ENCODE measurements at places on chromosomes 7 and 10. TPM values are rescaled to one million over a fixed set of nuclear protein-coding genes. Genes with fewer than 3 reads are reported as not detected.

- H3K4me3 ChIP-seq = no peak within 1 kb of the TSS
- H3K36me3 ChIP-seq = peaks cover 16% of the 10 kb centered on the region
- no peaks in the 10 kb centered on the region for H3K27me3 ChIP-seq
- peaks cover 16% of the 10 kb centered on the region for H3K4me1 ChIP-seq
These were observed at the start of gene ABCC2 for GRCh38 chr10:99782447-99783286. ABCC2 (plus strand) TSS chr10:99782640; CDS start chr10:99782845, 205 bp downstream.

DNA sequence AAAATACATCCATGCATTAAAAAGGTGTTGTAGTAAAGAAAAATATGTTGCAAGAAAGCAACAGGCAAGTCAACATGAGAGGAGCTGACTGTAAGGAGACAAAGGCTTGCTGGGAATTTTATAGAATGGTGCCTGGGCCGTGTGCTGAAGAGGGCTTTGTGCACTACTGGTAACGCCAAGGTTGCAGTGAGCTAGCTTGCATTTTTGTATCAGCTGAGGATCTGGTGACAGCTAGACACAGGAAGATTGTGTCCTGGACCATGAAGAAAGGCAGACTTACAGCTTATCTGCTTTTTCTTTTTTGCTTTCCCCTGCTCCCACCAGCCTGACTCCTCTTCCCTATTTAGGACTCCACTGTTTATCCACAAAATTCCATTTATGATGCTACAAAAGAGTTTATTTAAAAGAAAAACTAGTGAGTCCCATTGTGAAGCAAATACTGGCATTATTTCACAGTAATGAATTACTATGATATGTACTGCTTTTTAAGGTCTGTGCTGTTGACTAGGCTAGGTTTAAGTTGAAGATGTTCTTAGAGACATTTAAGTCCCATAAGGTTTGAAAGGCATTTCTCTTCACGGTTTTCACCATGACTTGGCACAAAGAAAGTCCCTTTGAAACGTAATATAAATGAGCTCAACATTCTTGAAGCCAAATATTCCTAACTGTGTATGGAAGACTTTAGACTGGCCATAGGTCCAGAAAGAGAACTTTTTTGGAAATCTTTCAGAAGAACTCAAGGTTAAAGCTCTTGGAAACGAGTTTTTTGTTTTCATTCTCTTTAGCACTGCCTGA, 88.6 kb downstream of the SEC23IP start:
- no peaks in the 10 kb centered on the region for H3K36me3 ChIP-seq
- no peaks in the 10 kb centered on the region for H3K4me1 ChIP-seq
- peaks cover 17% of the 10 kb centered on the region for H3K27me3 ChIP-seq
- H3K4me3 ChIP-seq = no peak overlapping the region

DNA sequence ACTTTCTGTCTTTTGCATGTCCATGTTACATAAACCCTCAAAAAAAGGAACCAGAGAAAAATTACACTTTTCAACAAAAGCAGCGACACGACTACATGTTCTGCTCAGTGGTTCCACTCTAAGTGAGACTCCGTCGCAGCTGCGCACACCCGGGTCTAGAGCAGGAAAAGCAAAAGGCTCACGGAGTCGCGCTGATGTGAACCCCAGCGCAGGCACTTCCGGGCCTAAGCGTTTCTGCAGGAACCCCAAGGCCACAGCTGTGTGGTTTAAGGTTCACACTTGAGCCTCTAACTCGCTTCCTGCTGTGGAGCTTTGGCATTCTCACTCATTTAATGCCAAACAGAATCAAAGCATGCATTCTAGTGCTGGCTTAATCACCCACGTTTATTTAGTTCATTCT, 240.3 kb downstream of the DNAJB6 start:
- H3K27me3 ChIP-seq = peaks cover 4% of the 10 kb centered on the region
- no peaks in the 10 kb centered on the region for H3K36me3 ChIP-seq
- H3K4me1 ChIP-seq = peaks cover 8% of the 10 kb centered on the region
- peak overlapping the region; percentile 65 for H3K27ac ChIP-seq
- peak overlapping the region; percentile 78 for H3K4me3 ChIP-seq

GRCh38 chr7:88664630-88665233, 94.8 kb upstream of the ZNF804B start:
- H3K4me3 ChIP-seq = no peak overlapping the region
- no peaks in the 10 kb centered on the region for H3K36me3 ChIP-seq
- peak overlapping the region; percentile 27 for H3K27ac ChIP-seq
- DNase-seq = no peak
- no peaks in the 10 kb centered on the region for H3K27me3 ChIP-seq

Gene AEBP1
- polyA plus RNA-seq = 5.1 TPM

All from naive B cell (primary cell).